HepG2 (cell line): ENCODE measurements at places on chromosomes 3 and 15. TPM values are rescaled to one million over a fixed set of nuclear protein-coding genes. Genes with fewer than 3 reads are reported as not detected.

GOLGA6L4 gene
- total RNA-seq, result 0.81 and 1.7 TPM in 2 replicates

SQOR gene
- 19.4 and 25.9 TPM in 2 replicates for total RNA-seq

ZNF662 gene
- total RNA-seq, result not detected in 2 replicates

DNA sequence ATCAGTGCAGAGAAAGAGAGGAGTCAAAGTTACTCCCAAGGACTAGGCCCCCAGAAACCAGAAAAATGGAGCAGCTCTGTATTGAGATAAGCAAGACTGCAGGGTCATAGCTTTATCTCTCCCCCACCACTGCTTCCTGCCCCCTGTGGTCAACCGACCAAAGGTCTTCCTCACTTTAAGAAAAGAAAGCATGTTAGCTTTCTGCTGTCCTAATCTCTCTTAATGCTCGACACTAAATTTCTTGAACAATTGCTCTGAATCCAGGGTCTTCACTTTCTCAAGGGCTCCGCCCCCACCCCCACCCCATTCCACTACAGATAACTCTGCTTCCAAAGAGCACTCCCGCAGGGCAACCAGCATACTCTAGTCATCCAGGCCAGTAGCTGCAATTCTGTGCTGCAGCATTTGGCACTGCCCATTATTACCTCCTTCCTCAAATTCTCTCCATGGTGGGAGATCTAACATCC is 31.9 kb downstream of the TNIK start:
- DNase-seq, result no peak

GRCh38 chr3:143266927-143267326 is 147.4 kb downstream of the CHST2 start:
- no peak for DNase-seq

GRCh38 chr3:119279101-119279554 is 15.1 kb upstream of the ARHGAP31 start:
- no peak for DNase-seq

DNA sequence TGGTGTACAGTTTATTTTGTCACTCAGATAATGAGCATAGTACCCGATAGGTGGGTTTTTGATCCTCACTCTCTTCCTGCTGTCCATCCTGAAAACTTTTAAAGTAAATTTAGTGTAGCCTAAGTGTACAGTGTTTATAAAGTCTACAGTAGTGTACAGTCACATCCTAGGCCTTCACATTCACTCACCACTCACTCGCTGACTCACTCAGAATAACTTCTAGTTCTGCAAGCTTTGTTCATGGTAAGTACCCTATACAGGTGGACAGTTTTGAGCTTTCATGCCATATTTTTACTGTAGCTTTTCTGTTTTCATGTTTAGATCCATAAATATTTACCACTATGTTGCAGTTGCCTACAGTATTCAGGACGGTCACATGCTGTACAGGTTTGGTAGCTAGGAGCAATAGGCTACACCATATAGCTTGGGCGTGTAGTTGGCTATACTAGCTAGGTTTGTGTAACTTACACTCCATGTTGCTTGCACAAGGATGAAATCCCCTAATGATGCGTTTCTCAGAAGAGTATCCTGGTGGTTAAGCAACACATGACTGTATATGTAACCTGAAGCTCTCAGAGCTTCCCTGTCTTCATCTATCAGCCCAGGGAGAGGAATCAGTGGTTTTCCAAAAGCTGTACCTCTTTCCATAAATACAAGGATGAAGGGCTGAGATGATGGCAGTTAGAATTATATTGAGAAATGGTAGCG is 87.6 kb upstream of the SLC25A26 start:
- DNase-seq, result peak; percentile 16

DNA sequence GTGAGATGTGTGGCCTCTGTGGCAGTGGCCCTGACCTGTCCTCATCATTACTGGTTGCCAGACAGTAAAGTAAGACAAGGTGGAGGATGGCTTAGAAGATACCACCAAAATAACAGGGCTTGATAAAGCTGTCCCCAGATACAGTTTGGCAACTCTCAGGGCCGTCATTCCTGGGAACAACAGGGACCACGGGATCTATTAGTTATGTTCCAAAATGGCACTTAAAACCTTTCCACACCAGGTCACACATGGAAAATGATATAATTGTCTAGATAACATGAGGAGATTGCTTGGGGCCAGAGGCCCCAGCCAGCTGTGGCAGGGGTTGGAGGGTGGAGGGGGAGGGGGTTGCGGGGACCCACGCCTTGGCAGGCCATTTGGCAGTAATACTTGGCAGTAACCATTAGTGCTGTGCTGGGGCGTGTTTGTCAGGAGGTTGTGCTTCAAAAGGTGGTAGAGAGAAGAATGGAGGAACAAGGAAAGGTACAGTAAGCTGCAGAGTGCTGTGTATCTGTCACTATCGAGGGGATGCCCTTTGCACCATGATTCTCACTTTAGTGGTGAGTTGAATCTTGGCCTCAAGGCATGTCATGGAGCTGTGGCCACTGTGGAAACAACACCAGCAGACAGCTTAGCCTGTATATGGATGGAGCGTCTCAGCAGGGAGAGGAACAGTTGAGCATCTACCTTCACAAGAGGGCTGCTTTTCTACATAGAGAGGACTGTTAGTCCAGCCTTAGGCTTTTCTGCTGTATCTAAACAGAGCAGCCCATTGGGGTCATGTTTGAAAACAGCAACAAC is 14.0 kb downstream of the PLCL2 start:
- no peak for DNase-seq

GRCh38 chr15:60895986-60896385 is 333.1 kb downstream of the RORA start:
- no peak for DNase-seq

GRCh38 chr3:8110966-8111798 is 390.4 kb upstream of the LMCD1 start:
- peak; percentile 46 for DNase-seq

- DNase-seq, result no peak
Measured at GRCh38 chr15:74221399-74222239, 14.5 kb upstream of the CCDC33 start.

- DNase-seq, result peak; percentile 67
Measured at GRCh38 chr3:141644931-141645330, 93.2 kb upstream of the RNF7 start.

- DNase-seq, result no peak
Measured at GRCh38 chr3:186151077-186151971, 42.4 kb upstream of the ETV5 start.

DNA sequence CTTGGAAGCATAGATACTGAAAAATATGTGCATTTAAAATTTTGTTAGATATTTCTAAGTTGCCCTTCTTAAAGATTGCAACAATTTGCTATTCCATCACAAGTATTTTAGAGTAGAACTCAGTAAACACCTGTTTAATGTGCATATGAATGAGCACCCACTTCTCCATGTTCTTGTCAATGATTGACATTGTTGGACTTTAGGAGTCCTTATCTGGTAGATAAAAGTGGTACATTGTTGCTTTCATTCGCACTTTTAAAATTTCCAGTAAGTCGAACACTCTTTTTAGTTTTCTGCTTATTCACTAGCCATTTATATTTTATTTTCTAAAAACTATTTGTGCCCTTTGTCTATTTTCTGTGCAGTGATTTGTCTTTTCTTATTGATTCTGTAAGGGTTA is 478.3 kb downstream of the SOX2 start:
- DNase-seq, result no peak

DNA sequence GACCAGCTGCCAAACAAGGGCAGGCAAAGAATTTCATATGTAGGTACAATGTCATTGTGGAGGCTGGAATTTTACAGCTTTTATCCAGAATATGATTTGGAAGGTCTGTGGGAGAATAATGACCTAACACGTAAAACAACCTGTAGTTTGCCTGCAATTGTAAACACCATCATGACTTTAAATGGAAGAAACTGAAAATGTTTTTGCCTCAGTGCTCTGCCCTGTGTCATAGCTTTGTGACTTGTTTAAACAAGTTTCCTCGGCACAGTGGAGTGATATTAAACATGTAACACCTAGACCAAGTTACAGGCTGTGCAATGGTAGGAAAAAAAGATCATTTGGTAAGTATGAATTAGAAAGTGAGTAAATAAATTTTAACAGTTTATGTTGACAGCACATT is 171.6 kb upstream of the MBNL1 start:
- DNase-seq, result no peak

DNA sequence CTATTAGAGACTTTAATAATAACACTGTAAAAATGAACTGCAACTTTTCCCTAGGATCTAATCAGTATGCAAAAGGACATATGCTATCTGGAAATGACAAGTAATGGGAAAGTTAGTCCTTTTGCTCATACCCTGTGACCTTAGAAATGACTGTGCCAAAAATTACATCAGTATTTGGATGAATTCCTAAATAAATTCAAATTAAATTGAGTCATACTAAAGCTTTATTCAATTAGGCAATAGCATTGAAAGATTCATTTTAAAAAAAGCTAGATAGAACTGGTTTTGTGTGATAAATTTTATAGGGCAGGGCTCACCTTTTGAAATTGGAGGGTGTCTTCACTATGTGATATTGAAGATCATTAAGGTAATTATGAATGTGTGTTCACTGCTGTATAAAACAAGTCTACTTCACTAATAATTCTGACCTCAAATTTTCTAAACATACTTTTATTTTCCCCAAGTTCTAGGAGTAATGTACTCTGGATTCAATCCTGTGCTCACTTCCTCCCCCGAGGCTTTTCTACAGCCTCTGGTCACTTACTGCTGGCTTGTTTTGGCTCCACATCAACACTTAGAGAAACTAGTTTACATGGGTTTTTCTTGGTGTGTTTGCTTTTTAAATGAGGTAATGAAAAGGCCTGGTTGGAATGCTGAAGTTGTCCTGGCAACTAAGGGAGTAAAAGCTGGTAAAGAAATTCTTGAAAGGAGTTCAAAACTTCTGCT is 44.4 kb upstream of the SPTSSB start:
- DNase-seq, result no peak

DNA sequence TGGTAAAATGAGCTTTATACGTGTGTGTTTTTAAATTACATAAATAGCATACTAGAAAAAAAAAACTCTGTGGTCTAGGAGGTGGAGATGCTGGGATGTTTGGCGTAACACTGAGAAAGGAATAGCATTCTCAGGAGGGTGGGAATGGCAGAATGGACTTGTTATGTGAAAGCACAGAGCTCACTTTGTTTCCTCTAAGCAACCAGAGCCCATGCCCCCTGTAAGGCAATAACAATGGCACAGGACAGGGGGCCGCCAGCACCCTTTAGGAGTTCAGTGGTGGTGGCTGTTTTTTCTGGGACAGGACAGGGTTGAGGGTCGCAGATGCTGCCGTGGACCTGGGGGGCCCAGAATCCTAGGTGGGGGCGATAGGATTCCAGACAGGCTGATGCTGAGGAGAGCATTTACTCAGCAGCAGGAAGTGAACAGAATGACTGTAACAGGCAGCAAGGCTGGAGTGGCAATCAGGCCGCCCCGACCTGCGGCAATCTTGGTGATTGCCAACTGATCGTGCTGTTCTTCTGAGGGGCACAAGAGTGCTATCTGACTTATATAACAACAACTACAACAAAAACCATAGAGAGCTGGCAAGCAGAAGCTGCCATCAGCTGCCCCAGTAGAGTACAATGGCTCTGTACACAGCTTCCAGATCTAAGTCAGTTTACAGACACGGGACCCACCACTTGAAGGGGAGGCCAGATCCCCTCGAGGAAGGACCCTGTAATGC is 160.4 kb downstream of the UACA start:
- no peak for DNase-seq

GRCh38 chr3:120111898-120112297 is 17.7 kb upstream of the GSK3B start:
- DNase-seq, result no peak

DNA sequence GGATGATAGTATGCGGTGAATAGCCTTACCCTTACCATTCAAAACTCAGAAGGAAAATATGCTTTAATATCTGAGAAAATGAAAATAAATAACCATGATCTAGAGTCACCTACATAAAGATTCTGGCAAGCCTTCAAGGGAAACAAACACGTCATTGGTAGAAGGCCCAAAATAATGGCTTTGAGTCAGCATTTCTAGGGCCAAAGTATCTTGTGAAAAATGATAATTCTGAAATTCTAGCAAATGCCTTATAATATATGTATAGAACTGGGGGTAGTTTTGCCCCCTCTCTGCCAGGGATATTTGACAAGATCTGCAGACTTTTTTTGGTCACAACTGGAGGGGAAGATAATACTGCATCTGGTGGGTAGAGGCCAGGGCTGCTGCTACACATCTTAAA is 15.4 kb downstream of the PLSCR1 start:
- no peak for DNase-seq

DNA sequence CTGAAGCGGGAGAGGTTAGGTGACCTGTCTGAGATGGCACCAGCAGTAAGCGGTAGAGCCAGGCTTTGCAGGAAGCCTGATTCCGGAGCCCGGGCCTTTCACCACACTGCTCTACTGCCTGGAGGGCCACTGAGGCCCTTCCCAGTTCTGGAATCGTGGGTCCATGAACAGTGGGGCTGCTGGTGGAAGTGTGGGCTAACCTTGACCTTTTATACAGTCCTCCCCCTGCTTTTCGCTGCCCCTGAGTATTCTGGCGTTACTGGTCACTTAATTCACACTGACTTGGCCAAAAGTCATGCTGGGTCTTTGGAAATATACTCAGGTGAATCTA is 2.6 kb upstream of the ABTB1 start:
- DNase-seq, result no peak
